ENCODE measurements at places on chromosomes 5 and 9.

DNA sequence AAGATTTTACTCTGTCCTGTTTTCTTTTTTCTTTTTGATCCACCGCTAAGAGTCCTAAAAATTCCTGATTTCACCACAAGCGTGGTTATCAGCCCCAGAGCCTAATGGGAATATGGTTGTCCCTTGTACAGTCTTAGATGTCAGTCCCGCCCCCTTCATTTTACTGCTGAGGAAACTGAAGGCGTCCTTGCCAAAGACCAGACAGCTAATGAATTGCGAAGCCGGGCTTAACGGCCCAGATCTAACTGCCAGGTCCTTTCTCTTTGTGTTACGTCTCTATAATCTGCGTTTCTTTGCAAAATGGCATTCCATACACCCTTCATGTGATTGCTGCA is 497 bp downstream of the NSA2 start:
- peak; percentile 59 for DNase-seq

DNA sequence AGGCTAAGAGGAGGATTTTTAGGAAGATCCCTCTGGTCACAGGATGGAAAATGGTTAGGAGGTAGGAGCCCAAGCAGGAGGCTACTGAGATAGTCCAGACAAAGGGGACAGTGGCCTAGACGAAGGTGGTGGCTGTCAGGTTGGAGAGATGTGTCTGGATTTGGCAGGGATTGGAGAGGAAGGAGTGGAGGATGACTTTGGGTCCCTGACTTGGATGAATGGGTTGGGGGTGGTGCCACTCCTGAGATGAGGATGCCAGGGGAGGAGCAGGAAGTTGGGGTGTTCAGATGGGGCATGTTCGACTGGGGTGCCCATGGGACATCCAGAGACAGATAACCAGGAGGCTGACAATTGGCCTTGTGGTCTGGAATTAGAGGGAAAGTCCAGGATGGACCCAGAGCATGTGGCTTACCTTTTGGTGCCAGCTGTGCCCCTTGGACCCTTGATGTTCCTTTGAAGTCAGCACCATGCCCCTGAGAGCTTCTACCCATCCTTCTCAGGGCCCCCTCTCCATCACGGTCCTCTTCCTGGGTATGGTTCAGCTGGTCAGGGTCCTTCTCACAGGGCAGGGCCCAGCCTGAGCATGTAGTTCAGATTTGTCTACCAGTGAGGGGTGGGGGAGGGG is 15.1 kb upstream of the IGFBPL1 start:
- DNase-seq = no peak

- DNase-seq = no peak
Measured at GRCh38 chr9:27457445-27457844, 66.6 kb upstream of the IFNK start.

DNA sequence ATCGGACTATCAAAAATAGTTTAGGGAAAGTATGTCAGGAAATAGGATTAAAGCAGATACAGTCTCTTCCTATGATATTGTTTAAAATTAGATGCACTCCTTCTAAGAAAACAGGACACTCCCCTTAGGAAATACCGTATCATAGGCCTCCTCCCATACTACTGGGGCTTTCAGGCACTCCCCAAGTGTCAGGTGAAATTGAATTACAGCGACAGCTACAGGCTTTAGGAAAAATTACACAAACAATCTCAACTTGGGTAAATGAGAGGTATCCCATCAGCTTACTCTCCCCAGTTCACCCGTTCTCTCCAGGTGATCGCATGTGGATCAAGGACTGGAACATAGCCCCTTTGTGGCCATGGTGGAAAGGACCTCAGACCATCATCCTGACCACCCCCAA is 110.4 kb upstream of the EPB41L4A start:
- DNase-seq = no peak

GRCh38 chr9:76996700-76997099 is 22.8 kb upstream of the FOXB2 start:
- no peak for DNase-seq

GRCh38 chr9:134062461-134063087 is 5.3 kb downstream of the BRD3 start:
- DNase-seq = no peak

- DNase-seq = peak; percentile 70
Measured at GRCh38 chr9:4297786-4298254, 2.0 kb downstream of the GLIS3 start.

Measured in fibroblast of lung (primary cell).